ENCODE measurements at places on chromosomes 12 and 14. TPM values are rescaled to one million over a fixed set of nuclear protein-coding genes. Genes with fewer than 3 reads are reported as not detected.

- H3K36me3 ChIP-seq, result no peaks in the 10 kb centered on the region
- H3K4me3 ChIP-seq, result no peak overlapping the region
- H3K27me3 ChIP-seq, result no peaks in the 10 kb centered on the region
- no peak overlapping the region for H3K27ac ChIP-seq
- H3K4me1 ChIP-seq, result peaks cover 28% of the 10 kb centered on the region
These were observed 1.3 kb upstream of the ASCL1 start for GRCh38 chr12:102955926-102956737.

DNA sequence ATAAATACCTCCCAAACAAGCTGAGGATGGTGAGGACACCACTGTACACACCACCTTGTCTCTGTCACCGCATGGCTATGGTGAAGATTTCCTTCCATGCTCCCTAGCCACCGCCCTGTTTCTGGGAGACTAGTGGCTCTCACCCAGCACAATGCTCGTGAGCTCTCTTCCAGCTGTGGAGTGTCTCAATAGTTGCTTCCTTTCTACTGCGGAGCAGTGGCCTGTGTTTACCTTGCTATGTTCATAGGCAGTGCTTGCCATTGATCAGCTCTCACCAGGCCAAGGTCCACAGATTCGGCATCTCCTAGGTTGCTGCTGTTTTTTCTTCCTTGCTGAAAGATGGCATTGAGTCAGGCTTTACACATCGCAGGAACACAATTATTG is 313.6 kb upstream of the RTL1 start:
- no peaks in the 10 kb centered on the region for H3K36me3 ChIP-seq
- H3K27ac ChIP-seq, result no peak overlapping the region
- no peak overlapping the region for H3K4me3 ChIP-seq
- no peaks in the 10 kb centered on the region for H3K27me3 ChIP-seq
- H3K4me1 ChIP-seq, result no peaks in the 10 kb centered on the region
- peak; percentile 3 for DNase-seq

GRCh38 chr14:20801726-20802125 is 918 bp downstream of the RNASE1 start:
- H3K4me1 ChIP-seq, result peaks cover 61% of the 10 kb centered on the region
- no peaks in the 10 kb centered on the region for H3K27me3 ChIP-seq
- peak overlapping the region; percentile 47 for H3K4me3 ChIP-seq
- H3K36me3 ChIP-seq, result no peaks in the 10 kb centered on the region
- H3K27ac ChIP-seq, result peak overlapping the region; percentile 81

Gene ZNF605
- 10.4 TPM for total RNA-seq

Gene PPP4R4
- 2.6 TPM for total RNA-seq
